Activated CD4-positive, alpha-beta T cell treated with anti-CD3 and anti-CD28 coated beads, Interleukin-2, amount 50 U/mL, for 4 hours (primary cell): ENCODE measurements at places on chromosomes 5 and 9.

DNA sequence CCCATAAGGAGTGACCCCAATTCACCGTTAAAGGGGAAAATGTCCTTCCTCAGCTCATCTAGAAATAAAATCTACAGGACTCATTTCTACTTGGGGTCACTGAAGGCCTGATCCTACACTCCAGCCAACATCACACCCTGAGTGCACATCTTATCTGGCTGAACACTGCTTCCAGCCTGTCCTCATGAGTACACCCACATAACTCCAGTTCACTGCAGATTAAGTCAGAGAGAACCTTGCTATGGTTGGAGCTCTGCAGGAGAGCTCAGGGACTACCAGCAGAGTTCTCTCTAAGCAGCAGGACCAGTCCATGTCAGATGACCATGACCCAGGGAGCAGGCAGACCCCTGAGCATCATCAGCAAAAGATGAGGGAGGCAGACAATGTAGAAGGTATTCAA lies 126.9 kb upstream of the MAP3K1 start:
- DNase-seq, result no peak

DNA sequence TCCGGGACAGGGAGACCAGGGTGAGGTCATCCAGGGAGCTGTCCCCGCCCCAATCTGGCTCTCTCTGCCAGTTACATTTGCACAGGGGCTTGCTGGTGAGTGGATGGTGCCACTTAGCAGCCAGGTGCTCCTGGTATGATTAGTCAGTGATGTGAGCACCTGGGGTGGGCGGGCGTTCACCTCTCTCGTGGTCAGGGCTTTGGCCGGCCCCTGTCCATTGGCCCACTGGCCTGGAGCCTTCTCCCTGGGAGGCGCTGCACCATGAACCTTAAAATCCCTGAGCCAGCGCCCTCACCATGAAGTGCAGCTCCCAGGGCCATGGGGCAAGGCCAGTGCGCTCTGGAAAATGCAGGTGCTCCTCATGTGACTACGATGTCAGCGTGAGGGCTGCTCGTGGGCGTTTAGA lies 2.0 kb downstream of the NKD2 start:
- DNase-seq, result no peak

GRCh38 chr5:101678481-101679193 lies 617.4 kb downstream of the SLCO4C1 start:
- DNase-seq, result peak; percentile 1

- DNase-seq, result no peak
These were observed 15.3 kb upstream of the NINJ1 start for GRCh38 chr9:93149361-93149760.

DNA sequence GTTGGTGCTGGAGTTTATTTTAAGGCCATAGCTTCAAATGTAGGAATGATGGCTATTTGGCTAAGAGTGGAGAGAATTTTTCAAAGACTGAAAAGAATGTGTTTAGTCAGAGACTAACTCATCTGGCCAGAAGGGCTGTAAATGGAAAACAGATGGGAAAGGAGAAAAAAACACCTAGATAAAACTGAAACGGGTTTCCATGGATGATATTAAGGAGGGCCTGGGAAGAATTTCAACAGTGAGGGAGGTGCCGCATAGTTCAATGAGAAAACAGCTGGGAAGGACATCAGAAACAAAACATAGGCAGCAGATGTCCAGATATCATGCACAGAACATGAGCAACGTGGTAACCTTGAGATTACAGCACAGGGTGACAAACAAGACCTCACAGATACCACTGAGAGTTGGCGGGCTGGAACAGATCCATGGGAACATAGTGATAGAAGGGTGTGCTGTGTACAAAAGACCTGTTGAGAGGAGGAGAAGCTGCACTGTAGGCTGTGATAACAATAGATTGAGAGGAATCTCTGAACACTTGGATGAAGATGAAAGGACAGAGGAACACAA lies 31.2 kb upstream of the RAD23B start:
- DNase-seq, result no peak

DNA sequence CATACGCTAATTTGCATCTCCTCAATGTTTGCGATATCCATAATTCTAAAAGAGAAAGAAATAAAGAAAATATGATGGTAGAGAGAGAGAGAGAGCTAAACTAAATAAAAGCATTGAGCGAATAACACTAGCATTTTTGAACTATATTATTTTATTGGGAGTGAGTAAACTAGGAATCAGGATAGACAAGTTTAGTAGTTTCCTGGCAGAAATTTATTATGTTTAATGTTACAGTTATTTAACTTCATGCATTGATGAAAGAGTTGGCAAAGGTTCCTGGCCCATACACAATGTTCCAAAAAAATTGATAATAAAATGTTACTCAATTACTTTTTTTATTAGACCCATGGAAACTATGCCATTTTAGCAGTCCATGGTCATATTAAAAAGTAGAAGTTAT lies 1708.2 kb upstream of the CDH6 start:
- no peak for DNase-seq

DNA sequence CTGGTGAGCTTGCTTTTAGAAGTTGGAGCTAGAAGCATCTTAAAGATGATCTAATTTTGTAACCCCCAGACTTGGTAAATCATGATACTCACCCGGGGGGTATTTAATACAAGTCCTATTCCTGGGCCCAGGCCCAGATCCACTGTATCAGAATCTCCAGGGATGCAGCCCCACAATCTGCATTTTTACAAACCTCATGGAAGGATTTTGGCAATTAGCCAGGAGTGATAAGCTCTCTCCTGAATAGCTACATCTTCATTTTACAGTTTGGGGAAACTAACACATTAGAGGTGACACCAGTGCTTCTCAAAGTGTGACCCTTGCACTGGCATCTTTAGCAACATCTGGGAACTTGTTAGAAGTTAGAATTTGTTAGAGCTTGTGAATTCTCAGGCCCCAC lies 31.2 kb upstream of the OTP start:
- no peak for DNase-seq

- no peak for DNase-seq
These were observed 19.1 kb downstream of the ERMP1 start for GRCh38 chr9:5813824-5814223.

DNA sequence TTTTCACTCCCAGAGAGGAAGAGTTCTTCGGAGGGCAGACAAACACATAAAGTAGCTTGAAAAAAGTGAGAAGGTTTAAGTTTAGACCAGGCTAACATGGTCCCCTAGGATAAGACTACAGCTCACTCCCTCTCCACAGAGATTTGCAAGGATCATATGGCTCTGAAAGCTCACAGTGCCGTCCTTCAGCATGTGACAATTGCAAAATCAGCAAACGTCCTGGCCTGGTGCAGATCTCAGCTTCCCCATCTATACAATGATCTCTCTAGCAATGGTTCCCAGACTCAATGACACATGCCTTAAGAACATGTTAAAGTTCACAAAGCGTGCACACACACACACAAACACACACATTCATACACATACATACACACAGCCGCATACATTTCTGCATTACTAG lies 327.6 kb downstream of the ACTL7B start:
- DNase-seq, result no peak

GRCh38 chr5:124884114-124884513 lies 137.7 kb upstream of the ZNF608 start:
- no peak for DNase-seq

DNA sequence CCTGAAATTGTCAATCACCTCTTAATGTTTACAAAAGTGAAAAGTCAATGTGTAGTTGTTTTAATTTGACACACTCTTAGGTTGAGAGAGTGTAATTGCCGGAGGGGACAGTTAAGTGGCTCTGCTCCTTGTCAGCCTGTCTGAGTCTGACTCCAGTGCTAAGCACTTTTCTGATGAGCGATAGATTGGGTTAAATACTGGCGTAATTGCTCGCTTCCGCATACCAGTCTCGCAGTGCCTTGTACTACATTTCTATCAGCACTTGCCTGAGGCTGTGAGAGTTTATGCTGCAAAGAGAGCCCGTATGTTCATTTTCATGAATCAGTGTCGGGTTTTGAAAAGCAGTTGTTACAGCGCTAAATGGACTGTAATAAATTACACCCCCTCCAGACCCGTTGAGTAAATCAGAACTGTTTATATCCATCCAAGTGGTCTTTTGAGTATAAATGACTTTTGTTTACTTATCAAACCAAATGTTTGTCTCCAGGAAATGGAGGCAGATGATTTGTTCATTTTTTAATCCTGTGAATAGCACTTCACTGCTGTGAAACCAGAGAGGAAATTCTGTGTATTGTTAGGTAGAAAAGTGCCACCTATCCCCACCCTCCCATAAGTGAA lies 41.0 kb upstream of the DMRT3 start:
- DNase-seq, result no peak
